Stimulated activated CD8-positive, alpha-beta memory T cell treated with anti-CD3 and anti-CD28 coated beads, Interleukin-15, amount 100 ng/mL, for 24 hours (primary cell): ENCODE measurements at places on chromosomes 7 and 10.

DNA sequence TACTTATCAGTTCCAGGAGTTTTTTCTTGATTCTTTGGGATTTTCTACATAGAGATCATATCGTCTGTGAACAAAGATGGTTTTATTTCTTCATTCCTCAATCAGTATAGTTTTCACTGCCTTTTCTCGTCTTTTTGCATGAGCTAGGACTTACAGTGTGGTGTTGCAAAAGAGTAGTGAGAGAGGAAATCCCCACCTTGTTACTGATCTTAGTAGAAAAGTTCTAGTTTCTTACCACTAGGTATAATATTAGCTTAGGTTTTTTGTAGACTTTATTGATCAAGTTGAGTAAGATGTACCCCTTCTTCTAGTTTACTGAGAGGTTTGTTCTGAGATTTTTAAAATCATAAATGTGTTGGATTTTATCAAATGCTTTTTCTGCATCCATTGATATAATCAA, 123.3 kb downstream of the TMEM26 start:
- DNase-seq, result no peak

- no peak for DNase-seq
Observed at GRCh38 chr10:33270971-33271370, 63.5 kb downstream of the NRP1 start.

GRCh38 chr7:112112822-112113255, 93.4 kb downstream of the DOCK4 start:
- no peak for DNase-seq

GRCh38 chr10:8577686-8578085, 523.2 kb downstream of the GATA3 start:
- no peak for DNase-seq

DNA sequence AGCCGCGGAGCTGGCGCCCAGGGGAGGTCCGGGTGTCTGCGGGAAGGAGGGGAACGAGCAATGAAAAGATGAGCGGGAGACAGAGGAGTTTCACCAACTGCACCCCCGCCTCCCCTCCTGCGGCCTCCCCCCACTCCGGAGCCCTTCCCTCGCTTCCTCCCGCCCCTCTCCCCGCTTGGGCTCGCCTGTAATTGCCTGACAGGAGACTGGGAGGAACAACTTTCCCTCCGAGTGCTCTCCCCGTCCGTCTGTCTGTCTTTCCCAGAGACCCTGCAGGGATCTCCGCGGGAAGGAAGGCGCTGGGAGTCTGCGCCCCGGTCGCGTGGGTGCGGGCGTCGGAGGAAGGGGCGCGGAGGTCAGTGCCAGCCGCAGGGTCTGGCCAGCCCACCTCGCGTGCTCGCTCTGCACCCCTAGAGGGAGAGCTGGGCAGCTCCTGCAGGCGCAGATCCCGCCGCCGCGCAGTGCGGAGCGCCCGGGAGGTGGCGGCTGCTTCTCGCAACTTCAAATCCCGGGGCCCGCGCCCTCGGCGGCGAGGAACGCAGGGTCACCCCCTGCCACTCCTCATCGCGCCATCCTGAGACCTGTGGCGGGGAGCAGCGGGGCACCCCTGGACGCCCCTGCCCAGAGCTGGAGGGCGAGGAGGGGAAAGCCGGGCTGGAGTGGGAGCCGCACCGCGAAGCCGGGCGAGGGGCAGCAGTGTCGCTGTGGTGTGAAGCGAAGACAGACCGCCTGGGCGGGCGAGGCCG, 511 bp upstream of the NRP1 start:
- DNase-seq, result no peak

- no peak for DNase-seq
Observed at GRCh38 chr10:949446-949845, 17.9 kb upstream of the LARP4B start.

- DNase-seq, result no peak
Observed at GRCh38 chr7:93238748-93239147, 6.6 kb downstream of the VPS50 start.

DNA sequence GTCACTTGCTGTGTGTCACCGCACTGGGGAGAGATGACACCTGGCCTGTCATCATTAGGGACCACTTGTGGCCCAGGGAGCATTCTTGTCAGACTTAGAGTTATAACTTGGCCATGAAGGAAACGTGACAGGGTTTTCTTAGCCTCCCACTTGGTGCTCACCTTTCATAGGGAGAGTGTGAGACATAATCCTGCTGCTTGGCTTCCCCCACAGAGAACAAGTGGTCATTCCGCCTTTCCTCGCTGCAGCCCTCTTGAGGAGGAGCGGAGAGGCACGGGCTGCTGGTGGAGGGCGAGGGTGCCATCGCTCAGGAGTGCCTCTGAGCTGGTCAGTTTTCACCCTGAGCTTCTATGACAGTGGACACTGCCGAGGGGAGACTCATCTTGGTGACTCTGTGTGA, 125.0 kb upstream of the GJD4 start:
- no peak for DNase-seq

GRCh38 chr10:132816718-132817117, 30.8 kb upstream of the NKX6-2 start:
- DNase-seq, result no peak

DNA sequence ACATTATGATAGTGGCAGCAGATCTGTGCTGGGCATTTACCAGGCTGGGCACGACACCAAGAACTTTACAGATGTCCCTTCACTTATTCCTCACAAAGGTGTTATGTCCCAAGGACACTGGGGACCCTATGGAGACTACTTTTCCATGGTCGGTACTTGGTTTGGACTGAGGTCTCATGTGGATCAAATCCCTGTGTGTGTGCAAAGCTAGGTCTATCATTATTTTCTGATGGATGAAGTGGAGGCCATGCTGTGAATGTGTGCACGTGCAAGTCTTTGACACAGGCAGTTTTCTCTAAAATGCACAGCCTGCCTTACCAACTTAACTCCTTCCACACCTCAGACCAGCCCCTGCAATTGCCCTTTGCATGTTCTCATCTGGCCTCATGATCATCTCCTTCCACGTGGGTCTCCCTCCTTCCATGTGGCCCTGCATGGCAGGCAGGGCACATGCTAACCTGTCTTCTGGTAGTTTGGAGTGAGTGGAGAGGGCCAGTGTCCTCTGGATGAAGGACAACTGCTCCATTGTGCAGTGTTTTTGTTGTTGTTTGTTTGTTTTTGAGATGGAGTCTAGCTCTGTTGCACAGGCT, 16.0 kb upstream of the ZNF273 start:
- DNase-seq, result no peak

- no peak for DNase-seq
Observed at GRCh38 chr10:107011105-107011504, 153.4 kb downstream of the SORCS1 start.

DNA sequence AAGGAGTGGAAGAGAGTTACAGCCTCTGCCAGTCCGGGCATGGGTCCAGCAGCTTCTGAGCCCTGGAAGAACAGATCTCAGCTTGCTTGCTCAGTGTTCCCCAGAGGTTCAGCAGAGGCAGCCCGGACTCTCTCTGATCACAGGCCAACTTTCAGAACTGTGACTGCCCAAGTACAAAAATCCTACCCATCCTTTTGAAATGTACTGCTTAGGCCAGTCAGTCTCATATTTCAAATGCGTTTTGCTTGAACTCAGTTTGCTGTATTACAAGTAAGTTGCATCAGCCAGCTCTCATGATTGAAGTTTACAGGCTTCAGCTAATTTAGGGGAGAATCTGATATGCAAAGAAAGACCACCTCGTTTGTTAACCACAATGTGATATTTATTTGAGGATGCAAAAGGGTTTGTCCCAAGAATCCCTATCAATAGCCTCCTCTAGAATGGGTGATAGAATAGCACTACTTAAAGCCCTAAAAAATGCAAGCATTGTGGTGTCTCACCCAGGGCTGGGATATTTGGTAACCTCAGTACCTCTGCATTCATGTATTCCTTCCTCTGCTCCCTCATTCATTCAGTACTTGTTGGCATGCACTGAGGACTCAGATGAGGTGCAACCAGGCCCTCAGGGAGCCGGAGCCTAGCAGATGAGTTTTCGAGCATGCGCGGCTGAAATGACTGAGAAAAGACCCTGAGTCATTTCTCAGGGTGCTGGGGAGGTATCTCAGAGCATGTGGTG, 7.0 kb downstream of the AIMP2 start:
- DNase-seq, result no peak

DNA sequence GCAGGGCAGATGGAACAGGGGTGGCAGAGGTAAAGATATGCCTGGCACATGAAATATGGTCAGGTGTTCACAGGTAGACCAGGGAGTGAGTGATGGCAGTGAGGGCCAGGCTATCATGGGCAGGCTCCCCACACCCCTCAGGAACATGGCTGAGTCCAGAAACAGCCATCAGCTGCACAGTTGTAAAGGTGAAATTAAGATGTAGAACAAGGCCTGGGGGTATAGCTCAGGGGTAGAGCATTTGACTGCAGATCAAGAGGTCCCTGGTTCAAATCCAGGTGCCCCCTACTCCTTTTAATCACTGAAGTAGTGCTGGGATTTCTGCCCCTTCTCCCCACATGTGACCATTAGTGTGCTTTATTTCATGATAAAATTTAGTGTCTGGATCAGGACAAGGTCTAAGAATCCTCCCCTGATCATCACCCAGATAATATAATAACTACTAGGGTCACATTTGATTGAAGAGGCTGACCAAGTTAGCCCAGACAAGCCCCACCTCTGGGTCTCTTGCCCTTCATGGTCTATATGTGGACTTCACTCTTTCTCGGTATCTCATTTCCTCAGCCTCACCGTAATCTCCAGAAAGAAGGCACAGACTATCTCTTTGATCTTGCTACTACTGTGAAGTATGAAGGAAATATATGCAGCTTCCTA, 69.0 kb downstream of the ZNF783 start:
- DNase-seq, result no peak

DNA sequence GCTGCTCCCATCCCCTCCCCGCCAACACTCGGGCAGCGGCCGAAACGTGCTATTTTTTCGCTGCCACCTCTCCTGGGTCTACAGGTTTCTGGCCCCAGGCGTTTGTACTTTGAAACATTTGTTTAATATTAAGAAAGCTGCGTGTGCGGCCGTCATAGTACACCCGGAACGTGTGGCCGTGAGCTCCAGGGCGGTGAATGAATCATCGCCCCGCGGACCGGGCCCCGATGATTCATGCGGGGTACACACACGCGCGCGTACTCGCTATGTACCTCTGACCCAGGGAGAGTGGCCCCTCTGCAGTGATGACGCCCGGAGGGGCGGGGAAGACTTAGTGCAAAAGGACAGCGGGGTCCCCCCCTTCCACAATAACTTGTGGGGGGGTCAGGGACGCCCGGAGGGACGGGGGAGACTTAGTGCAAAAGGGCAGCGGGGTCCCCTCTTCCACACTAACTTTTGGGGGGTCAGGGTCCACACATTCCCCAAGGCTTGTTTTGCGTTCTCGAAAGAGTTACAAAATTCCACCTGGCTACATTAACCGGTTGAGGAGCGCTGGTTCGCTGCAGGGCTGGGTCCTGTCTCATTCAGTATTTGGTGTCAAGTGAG, 56.5 kb upstream of the PCGF5 start:
- DNase-seq, result peak; percentile 33
